ENCODE measurements at places on chromosomes 12 and 14.

DNA sequence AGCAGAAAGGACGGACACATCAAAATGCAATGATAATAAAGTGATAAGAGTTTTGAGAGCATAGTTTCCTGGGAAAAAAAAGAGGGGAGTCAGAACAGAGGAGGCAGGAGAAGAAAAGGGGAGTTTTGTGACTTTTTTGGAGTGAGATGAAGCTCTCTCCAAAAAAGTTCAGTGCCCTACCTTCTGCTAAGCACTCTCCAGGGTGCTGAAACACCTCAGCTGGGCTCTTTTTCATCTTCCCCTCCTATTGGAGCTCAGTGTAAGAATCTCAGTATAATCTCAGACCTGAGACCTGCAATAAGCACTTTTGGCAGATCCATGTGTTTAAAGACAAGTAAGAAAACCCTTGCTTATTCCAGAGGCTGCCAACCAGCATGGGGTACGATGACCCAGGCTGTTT lies 58.9 kb upstream of the SRRM4 start:
- no peak for DNase-seq

DNA sequence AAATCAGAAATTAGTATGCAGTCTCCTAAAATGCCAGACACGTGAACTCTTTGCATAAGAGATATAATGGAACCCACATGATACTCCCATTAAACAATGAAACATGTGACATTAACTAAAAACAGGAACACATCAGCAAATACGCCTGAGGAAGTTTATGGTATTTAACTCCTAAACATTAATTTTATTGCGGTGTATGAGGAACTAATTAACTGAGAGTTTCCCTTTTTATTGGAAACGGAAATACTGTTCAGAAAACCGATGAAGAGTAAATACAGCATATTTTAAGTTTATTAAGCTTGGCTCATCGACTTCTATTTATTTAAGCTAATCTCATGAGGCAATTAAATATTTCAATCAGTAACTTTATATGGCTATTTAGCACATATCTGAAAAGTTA lies 290.3 kb downstream of the SOX5 start:
- DNase-seq: no peak

DNA sequence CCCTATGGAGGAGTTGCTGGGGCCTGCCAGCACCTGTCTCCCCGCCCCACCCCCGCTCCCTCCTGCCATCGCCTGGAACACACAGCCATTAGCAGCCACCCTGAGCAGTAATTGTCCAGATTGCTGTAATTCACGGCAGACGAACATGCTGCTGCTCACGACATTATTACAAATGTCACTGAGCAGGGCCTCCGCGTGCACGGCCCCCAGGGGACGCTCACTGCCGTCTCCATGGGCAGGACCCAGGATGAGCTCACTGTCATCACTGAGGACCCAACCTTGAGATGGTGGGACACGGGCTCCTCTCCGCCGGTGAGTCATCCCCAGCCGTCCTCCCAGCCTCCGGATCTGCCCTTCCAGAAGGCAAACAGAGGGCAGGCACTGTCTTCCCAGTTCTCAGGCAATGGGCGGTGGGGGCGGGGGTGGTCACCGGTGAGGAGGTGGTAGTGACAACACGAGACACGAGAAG lies 100.4 kb downstream of the RFLNA start:
- no peak for DNase-seq

- no peak for DNase-seq
Measured at GRCh38 chr14:24925771-24926374, 124.1 kb downstream of the STXBP6 start.

DNA sequence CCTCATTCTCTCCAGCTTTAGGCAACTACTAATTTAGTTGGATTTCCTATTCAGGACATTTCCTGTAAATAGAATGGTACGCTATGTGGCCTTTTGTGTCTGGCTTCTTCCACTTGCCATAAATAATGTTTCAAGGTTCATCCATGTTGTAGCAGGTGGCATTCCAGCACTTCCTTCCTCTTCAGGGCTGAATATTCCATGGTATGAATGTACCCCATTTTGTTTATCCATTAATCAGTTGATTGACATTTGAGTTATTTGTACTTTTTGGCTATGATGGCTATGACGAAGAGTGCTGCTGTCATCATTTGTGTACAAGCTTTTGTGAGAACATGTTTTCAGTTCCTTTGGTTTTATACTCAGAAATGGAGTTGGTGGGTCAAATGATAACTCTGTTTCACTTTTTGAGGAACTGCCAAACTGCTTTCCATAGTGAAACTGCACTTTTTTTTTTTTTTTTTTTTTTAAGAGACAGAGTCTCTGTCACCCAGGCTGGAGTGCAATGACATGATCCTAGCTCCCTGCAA lies 6.5 kb upstream of the CDK2AP1 start:
- no peak for DNase-seq

GRCh38 chr12:12460935-12461922 lies 101.4 kb downstream of the DUSP16 start:
- DNase-seq: no peak

- DNase-seq: no peak
Measured at GRCh38 chr12:23083267-23083666, 458.3 kb downstream of the ETNK1 start.

- DNase-seq: no peak
Measured at GRCh38 chr14:88613552-88614010, 50.7 kb downstream of the ZC3H14 start.

DNA sequence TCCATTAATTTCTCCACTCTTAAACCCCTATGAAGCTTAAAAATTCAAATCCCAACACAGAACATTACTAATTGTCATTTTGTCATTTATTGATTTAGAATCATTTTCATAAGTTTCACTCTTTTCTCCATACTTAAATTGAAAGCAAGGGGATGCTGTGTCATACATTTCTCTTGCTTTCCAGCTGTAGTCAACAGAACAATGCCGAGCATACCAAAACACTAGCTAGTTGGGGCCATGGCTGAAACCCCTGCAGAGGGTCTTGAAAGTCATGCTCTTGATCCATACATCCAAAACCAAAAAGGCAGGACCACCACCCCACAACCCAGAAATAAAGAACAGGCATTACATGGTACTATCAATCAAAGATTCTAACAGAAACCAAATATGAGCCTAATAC lies 9.0 kb downstream of the EXOC5 start:
- no peak for DNase-seq

- no peak for DNase-seq
Measured at GRCh38 chr12:16076970-16077522, 165.9 kb downstream of the DERA start.

GRCh38 chr12:108063192-108063591 lies 65.9 kb upstream of the WSCD2 start:
- no peak for DNase-seq

DNA sequence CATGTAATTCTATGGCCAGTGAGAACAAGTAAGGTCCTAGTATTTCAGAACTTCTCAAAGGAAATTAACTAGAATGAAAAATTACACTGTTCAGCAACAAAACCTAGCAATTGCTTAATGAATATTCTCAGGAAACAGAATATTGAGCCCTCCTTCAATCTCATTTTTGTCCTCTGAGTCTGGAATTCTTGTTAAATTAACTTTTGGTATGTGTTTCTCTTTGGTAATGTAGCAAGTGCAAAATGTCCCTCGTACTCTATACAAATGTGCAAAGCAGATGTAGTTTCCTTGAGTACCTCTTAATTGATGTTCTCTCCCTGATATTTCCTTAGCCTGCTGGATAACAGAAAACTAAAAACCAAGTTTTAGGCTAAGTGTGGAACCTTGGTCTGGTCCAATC lies 190.8 kb upstream of the CNOT2 start:
- no peak for DNase-seq

GRCh38 chr12:6827437-6827911 lies 733 bp upstream of the P3H3 start:
- peak; percentile 20 for DNase-seq

DNA sequence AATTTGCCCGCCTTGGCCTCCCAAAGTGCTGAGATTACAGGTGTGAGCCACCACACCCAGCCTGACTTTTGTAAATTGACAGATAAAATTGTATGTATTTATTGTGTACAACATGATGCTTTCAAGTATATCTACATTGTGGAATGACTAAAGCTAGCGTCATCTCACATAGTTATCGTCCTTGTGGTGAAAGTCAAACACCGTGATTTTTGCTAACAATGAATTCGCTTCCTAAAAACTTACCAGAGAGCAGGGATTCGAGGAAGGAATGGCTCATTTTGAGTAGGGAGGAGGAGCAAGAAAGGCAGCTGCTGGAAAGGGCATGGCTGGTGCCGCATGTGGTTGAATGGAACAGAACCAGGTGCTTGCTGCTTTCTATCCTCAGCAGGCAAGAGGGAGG lies 85.4 kb downstream of the LGMN start:
- DNase-seq: no peak

DNA sequence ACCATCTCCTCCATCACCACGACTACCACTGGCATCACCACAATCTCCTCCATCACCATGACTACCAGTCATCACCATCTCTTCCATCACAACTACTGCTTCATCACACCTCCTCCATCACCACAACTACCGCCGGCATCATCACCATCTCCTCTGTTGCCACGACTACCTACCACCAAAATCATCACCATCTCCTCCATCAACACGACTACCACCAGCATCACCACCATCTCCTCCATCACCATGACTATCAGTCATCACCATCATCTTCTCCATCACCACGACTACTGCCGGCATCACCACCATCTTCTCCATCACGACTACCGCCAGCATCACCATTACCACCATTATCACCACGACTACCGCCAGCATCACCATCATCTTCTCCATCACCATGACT lies 89.5 kb downstream of the RIMBP2 start:
- no peak for DNase-seq

- DNase-seq: no peak
Measured at GRCh38 chr12:124088217-124088907, 115.3 kb downstream of the ZNF664 start.

GRCh38 chr14:78595797-78596196 lies 425.6 kb downstream of the NRXN3 start:
- no peak for DNase-seq

- DNase-seq: no peak
Measured at GRCh38 chr14:94472842-94473241, 3.2 kb downstream of the SERPINA9 start.

GRCh38 chr12:101040936-101041335 lies 169.1 kb downstream of the SLC5A8 start:
- no peak for DNase-seq

- DNase-seq: no peak
Measured at GRCh38 chr14:74015176-74015575, 3.9 kb downstream of the ENTPD5 start.

DNA sequence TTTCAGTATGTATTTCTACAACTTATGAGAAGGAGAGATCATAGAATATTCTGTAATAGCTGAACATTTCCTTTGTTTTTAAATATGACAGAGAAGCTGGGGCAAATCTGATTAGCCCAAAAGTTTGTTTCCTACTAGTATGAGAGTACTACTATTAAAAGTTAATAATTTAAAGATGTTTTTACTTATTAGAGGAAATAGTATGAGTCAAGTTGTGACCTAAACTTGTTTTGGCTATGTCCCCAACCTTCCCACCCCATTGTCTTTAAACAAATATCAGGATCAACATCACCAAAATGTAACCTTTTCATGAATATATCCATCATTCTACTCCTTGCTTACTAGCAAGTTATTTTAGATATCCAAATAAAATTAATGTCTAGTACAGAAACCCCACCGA lies 10.5 kb downstream of the GNPNAT1 start:
- no peak for DNase-seq

DNA sequence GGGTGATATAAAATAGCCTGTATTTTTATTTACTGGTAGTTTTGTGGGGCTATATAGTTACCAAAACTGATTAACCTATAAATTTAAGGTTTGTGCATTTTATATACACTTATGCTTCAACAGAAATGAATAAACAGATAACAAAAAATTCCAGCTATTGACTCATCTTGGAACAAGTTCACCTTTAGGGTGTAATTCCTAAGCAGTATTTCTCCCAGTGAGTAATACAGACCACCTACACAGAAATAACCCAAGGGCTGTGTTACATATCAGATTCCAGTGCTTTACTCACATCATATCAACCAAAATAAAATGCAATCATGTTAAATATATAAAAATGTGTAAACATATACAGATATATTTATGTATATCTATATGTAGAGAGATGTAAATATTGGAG lies 345.6 kb downstream of the ADAMTS20 start:
- no peak for DNase-seq

GRCh38 chr12:27922531-27923139 lies 49.9 kb downstream of the PTHLH start:
- no peak for DNase-seq

GRCh38 chr14:75295061-75295461 lies 16.4 kb downstream of the FOS start:
- DNase-seq: no peak

DNA sequence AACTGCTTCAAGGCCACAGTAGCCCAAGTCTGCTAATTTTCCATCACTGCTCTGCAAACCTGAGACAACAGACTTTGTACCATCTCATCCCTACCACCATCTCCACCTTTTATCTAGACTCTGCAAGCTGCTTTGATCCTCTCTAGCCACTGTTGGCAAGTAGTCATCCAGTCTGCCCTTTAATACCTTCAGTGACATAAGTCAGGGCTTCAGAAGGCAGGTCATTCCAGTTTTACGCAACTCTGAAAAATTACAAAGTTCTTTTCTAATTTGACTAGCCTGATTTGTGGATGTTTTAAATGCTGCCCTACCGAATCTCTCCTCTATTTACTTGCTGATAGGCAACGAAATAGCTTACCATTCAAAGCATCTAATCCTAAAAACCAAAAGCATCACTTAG lies 2.8 kb downstream of the FERMT2 start:
- DNase-seq: no peak

- peak; percentile 75 for DNase-seq
Measured at GRCh38 chr12:53219956-53220693, 11.9 kb downstream of the RARG start.

DNA sequence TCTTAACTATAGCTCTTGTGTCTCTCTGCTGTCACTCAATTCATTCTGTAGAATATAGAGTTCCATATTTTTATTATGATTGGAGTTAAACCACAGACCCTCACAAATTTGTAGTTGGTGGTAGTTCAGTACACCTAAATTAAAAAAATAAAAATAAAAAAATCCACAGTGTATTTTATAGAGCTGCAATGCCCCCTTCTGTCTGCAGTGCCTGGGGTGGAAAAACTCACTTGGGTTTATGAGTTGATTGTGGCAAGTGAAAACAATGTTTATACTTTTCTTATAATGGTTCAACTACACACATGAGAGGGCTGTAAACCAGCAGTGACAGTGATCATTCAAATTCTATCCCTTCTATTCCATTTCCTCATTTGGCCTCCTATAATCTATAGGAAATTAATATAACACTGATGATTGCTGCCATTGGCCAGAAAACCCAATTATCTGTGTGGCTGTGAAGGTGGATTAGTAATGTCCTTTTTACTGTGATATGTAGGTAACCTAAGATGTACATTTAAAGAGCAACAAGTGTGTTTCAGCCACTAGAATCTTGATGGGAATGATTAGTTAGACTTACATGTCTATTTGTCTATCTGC lies 166.9 kb upstream of the LRIG3 start:
- DNase-seq: no peak

DNA sequence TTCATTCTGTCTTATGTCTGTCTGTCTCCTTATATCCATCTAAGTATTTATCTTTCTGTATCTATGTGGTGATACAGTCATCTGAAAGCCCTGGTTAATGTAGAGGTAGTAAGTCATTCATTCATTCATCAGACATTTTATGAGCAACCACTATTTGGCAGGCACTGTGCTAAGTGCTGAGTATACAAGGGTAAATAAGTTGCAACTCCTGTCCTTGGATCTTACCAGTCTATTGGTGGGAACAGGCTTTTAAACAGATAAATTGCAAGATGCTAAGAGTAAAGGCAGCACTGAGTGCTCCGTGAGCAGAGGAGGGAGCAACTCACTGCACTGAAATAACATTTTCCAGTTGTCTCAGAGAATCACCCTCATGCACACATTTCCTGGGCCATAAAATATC lies 68.6 kb downstream of the TMEM30B start:
- no peak for DNase-seq
